Endothelial cell (in vitro differentiated cells): ENCODE measurements at places on chromosomes 16 and 17. TPM values are rescaled to one million over a fixed set of nuclear protein-coding genes. Genes with fewer than 3 reads are reported as not detected.

DNA sequence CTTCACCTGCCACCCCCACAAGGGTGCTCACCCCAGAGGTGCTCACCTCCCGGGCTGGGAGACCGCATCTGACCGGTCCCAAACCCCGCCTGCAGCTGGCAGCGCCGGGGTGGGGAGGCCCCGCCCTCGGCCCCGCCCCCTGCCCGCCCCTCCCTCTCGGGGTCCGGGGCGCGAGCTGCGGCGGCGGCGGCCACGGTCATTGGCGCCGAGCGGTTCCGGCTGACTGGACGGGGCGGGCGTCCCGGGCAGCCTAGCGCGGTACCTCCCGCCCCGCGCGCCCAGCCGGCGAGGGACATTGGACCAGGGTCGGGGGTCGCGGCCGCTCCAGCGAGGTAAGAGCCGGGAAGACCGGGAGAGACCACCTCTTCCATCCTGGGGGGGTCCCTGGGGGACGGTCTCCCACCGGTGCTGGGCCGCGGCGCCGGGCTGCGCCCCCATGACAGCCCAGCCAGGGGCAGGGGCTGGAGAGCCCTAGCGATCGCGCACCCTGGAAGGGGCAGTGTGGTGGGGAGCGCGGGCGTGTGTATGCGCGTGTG, at the start of gene CACNG5:
Gene CACNG5 (plus strand): TSS at position 199 of the 536 bp plus-strand sequence. CDS start 42,216 bp downstream, outside the sequence.
- peaks cover 20% of the 10 kb centered on the region for H3K27me3 ChIP-seq
- peak; percentile 30 for DNase-seq
- no peak within 1 kb of the TSS for H3K27ac ChIP-seq
- peaks cover 3% of the 10 kb centered on the region for H3K4me1 ChIP-seq
- H3K4me3 ChIP-seq, result no peak within 1 kb of the TSS

DNA sequence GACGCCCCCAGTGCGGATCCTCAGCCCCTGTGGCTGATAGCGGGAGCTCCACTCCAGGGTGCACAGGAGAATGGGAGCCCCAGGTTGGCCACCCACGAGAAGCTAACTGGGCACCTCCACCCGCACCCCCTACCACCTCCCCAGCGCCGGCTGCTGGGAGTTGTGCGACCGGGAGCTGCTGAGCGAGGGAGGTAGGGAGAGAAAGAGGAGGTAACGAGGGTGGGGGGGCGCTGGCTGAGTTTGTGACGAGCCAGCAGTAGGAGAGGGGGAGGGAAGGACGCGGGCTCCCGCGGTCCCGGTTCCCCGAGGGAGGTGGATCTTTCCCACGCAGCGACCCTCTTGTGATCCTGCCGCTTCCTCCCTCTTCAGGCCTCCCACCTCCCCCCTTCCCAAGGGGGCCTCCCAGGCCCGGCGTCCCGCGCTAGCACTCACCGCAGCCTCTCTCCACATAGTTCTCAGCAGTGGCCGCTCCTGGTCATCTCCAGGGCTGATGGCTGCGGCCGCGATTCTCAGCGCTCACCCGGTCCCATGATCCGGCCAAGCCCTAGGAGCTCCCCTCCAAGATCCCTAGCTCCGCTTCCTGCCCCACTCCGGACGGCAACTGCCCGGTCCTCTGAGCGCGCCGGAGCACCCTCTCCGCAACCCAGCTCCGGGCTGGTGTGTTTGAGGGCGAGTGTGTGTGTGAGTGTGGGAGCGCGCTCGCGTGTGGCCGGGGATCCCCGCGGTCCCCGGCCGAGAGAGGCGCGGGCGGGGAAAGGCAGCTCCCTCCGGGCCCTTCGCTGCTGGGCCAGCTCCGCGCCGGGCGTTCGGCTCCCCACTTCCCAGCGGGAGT, at the start of gene GRIN2A:
Gene GRIN2A (minus strand): TSS at position 207 of the 832 bp plus-strand sequence. CDS start 2,017 bp downstream, outside the sequence.
- DNase-seq, result peak; percentile 41
- H3K4me1 ChIP-seq, result peaks cover 3% of the 10 kb centered on the region
- H3K4me3 ChIP-seq, result no peak within 1 kb of the TSS
- H3K27me3 ChIP-seq, result peaks cover 14% of the 10 kb centered on the region
- no peaks in the 10 kb centered on the region for H3K36me3 ChIP-seq
- no peak within 1 kb of the TSS for H3K27ac ChIP-seq

DNA sequence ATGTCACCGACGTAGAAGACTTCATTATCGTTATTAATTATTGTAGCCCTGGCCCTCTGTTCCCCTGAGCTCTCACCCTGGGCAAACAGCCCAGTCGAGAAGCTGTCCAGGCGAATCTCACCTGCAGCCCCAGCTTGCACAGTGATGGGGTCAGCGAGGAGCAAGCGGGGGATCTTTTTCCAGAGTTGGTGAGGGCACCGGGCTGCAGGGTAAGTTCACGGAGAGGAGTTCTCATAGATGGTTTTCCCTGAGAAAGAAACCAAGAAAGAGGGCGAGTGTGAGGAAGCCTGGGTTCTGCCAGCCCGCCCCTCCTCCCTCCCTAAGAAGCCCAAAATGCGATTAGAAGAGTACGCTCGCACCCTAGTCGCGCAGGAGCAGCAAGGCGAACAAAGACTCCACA, 436 bp downstream of the SPAG5 start:
- peak overlapping the region; percentile 93 for H3K27ac ChIP-seq
- H3K36me3 ChIP-seq, result peaks cover 4% of the 10 kb centered on the region
- peaks cover 1% of the 10 kb centered on the region for H3K27me3 ChIP-seq
- peak overlapping the region; percentile 96 for H3K4me3 ChIP-seq
- no peak for DNase-seq

DNA sequence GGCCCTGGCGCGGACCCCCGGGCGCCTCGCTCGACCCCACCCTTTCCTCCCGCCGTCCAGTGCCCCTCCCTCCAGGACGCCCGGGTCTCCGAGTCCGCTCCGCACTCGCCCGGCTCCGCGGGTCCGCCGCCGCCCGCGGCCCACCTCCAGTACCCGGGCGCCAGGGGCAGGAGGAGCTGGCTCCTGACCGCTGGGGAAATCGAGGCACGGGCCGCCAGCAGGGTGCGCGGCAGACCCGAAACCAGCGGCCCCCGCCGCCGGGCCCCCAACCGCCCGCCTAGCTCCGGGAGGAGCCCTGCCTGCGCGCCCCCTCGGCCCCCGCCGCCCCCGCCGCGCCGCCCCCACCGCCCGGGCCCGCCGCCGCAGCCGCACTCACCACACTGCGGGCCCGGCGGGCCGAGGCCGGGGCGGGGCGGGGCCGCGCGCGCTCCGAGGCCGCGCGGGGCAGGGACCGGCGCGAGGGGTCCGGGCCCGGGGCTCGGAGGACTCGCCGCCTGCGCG, 333 bp downstream of the MAFG start:
- H3K36me3 ChIP-seq, result peaks cover 3% of the 10 kb centered on the region
- no peak for DNase-seq
- peaks cover 13% of the 10 kb centered on the region for H3K4me1 ChIP-seq
- no peak overlapping the region for H3K4me3 ChIP-seq

GRCh38 chr17:30788918-30789317, 35.6 kb downstream of the CRLF3 start:
- no peak overlapping the region for H3K27ac ChIP-seq
- no peaks in the 10 kb centered on the region for H3K4me1 ChIP-seq
- H3K4me3 ChIP-seq, result no peak overlapping the region
- H3K27me3 ChIP-seq, result peaks cover 1% of the 10 kb centered on the region
- peaks cover 40% of the 10 kb centered on the region for H3K36me3 ChIP-seq
- DNase-seq, result no peak

- no peak for DNase-seq
- H3K36me3 ChIP-seq, result peaks cover 45% of the 10 kb centered on the region
- H3K27ac ChIP-seq, result no peak overlapping the region
- peak overlapping the region; percentile 34 for H3K4me3 ChIP-seq
- peaks cover 4% of the 10 kb centered on the region for H3K27me3 ChIP-seq
These were observed 15.6 kb downstream of the HIGD1B start for GRCh38 chr17:44863061-44863918.

DNA sequence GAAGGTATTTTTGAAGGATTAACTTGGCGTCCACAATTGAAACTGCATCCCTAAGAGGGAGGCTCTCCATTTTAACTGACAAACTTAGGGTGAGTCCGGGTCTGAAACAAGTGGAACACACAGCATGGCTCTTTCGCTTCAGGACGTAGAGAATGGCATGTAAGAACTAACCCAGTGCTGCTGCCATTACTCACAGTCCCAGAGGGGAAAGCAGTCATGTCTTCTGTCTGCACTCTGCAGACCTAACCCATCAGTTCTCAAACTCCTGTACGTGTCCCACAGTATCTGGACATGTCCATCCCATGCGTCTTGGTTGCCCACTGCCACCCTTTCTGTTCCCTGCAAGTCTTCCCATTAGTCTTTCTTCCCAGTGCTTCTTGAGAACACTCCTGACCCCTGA, 563 bp downstream of the ST6GALNAC1 start:
- no peak for DNase-seq
- H3K4me1 ChIP-seq, result peaks cover 17% of the 10 kb centered on the region
- H3K27ac ChIP-seq, result peak overlapping the region; percentile 58
- no peaks in the 10 kb centered on the region for H3K27me3 ChIP-seq
- peak overlapping the region; percentile 58 for H3K4me3 ChIP-seq

DNA sequence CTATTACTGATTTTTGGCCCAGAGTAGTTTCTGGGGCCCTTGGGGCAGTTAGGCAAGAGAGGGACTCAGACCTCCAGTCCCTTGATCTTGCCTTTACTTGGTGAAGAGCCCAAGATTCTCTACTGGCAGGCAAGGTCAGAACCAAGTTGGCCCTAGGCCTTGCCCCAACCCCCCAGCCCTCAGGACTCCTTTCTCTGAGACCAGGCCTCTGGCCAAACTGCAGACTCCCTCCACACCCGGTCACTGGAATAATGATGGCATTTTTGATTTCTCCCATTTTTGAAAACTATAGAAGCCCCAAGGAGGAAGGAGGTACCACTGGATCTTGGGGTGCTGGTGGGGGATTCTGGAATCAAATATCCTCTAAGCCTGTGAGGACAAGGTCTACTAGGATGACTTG, 18.0 kb upstream of the HOXB9 start:
- H3K27me3 ChIP-seq, result peaks cover 36% of the 10 kb centered on the region
- H3K27ac ChIP-seq, result peak overlapping the region; percentile 5
- H3K4me1 ChIP-seq, result peaks cover 5% of the 10 kb centered on the region

DNA sequence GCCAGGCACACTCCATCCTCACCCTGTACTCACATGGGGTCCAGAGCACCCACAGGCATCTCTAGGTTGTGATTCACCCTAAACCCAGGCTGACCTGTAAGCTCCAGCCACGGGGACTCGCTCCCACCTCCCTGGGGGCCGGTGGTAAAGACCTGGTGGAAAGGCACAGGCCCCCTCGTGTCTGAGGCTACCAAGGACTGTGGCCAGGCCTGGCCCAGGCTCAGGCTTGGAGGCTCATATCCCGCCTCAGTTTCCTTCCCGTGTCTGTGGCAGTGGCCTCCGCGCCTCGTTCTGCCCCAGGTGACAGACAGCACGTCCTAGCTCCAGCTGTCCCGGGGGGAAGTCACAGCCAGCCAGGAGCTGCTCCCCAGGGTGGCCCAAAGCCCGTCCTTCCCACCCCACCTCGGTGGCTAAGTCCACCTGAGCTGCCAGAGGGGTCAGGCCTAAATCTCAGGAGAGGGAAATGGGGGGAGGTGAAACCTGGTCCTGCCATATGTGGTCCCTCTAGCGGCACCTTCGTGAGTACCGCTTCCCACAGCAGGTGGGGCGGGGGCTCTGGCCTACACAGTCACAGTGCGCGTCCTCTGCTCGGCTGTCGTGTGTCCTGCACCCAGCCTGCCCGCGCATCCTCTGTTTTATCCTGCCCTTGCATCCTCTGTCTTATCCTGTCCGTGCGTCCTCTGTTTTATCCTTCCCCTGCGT, 12.6 kb downstream of the CDH15 start:
- H3K36me3 ChIP-seq, result no peaks in the 10 kb centered on the region
- no peak overlapping the region for H3K4me3 ChIP-seq
- H3K27me3 ChIP-seq, result peaks cover 12% of the 10 kb centered on the region
- DNase-seq, result no peak

GRCh38 chr17:18379246-18380146, 1.9 kb downstream of the EVPLL start:
- no peak for DNase-seq
- H3K36me3 ChIP-seq, result peaks cover 3% of the 10 kb centered on the region
- no peak overlapping the region for H3K27ac ChIP-seq
- no peaks in the 10 kb centered on the region for H3K4me1 ChIP-seq
- no peak overlapping the region for H3K4me3 ChIP-seq
- peaks cover 8% of the 10 kb centered on the region for H3K27me3 ChIP-seq

GRCh38 chr17:78057113-78057740, 71.3 kb downstream of the TMC6 start:
- H3K36me3 ChIP-seq, result no peaks in the 10 kb centered on the region
- H3K27ac ChIP-seq, result no peak overlapping the region
- H3K4me1 ChIP-seq, result no peaks in the 10 kb centered on the region
- no peak overlapping the region for H3K4me3 ChIP-seq
- no peaks in the 10 kb centered on the region for H3K27me3 ChIP-seq

DNA sequence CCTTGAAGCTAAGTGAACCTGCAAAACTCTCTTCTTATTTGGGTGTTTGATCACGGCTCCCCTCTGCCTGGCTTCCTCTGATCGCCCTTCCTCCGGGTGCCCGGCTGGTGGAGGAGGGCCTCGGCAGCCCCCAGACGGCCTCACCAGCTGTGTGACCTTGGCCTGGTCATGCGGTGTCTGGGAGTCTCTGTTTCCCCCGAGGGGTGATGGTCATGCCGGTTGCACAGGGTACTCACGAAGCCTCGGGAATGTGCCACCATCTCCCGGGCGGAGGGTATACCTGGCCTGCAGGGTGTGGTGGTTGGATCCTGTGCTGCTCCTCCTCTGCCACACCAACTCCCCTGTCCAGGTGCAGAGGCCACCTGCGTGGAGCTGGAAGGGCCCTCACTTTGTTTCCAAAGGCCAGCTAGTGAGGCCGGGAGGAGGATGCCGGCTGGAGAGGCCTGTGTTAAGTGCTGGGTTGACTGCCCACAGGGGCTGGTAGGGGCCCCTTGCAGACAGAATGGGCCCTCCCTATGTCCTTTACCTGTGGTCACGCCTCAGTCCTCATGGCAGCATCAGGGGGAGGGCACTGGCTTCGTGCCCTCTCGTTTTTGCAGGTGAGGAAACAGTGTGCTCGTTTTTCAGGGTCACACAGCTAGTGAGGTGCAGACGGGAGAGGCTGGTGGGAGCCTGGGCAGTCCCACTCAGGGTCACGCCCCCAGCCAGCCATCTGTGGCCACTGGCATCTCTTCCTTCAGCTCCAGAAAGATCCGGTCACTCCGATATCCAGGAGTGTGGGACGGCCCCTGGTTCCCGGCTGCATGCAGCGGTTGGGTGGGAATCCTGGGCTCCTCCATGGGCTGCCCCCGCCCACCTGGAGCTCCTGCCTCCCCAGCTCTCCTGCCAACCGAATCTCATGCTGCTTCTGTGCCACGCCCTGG, 148.5 kb upstream of the GSE1 start:
- no peaks in the 10 kb centered on the region for H3K36me3 ChIP-seq
- peaks cover 19% of the 10 kb centered on the region for H3K27me3 ChIP-seq
- no peak overlapping the region for H3K27ac ChIP-seq
- no peak for DNase-seq
- no peak overlapping the region for H3K4me3 ChIP-seq

EFTUD2 gene
- total RNA-seq, result 154 TPM

ZNF423 gene
- 44.8 TPM for total RNA-seq

ATXN2L gene
- 184 TPM for total RNA-seq

CDRT15 gene
- total RNA-seq, result not detected

EPX gene
- total RNA-seq, result not detected

CBX2 gene
- total RNA-seq, result 50.0 TPM

ASB16 gene
- total RNA-seq, result not detected

NUFIP2 gene
- 68.1 TPM for total RNA-seq
